Nephron progenitor cell (in vitro differentiated cells): ENCODE measurements at places on chromosomes 11 and 22.
A peak's percentile ranks its signal among the peaks of the same experiment; 100 is the strongest.

DNA sequence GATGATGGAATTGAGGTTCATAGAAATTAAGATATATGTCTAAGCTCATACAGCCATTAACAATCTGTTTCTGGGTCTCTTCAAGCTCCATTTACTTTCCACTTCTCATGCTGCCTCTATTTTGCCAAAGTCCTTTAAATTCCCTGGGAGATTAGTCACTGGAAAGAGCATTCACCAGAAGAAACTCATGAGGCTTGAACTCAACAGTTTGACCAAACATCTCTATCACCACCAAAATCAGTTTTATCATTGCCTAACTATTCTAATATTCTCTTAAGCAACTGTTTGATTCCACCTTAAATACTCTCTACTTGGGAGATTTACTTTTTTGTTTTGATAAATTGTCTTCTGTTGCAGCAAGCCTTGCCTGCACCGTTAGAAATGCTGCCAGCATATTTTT, 881.3 kb downstream of the KCNA4 start:
- DNase-seq = no peak

DNA sequence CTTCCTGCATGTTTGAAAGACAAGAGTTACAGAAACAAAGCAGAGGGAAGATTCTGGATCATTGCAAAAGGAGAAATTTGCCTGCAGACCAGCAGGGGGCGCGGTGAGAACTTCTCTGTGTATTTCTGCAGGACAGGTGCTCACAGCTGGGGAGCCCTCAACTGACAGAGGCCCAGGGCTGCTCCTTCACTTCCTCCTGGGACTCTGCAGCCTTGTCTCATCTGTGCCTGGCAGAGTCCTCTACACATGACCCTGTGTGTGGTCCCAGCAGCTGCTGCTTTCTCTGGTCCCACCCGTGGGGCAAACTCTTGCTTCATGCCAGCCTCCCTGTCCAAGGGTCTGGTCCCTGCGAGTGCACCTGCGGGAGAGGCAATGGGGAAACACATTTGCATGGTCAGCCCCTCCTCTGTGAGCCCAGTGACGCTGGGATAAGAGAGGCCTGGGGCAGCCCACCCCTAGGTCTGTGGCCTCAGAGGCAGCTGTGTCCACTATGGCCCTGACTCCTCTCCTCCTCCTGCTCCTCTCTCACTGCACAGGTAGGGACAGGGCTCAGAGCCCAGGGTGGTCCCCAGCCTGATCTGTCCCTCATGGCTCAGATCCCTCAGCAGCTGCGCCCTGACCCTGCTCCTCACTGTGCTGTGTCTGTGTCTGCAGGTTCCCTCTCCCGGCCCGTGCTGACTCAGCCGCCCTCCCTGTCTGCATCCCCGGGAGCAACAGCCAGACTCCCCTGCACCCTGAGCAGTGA, 43.2 kb upstream of the VPREB1 start:
- DNase-seq = no peak

DNA sequence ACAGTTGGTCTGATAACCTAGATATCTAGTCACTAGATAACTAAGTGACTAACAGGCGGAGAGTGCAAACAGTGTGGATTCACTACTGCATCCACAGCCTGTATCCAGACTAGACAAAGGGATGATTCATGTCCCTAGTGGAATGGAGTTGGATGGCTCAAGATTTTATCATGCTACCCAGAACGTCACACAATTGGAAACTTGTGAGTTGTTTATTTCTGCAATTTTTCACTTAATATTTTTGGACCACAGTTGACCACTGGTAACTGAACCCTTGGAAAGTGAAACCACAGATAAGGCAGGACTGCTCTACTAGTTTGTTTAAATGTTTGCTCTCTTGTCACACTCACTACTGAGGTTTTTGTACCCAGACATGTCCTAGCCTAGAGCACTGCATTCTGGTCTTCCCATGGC, 76.0 kb downstream of the UBASH3B start:
- DNase-seq = no peak

DNA sequence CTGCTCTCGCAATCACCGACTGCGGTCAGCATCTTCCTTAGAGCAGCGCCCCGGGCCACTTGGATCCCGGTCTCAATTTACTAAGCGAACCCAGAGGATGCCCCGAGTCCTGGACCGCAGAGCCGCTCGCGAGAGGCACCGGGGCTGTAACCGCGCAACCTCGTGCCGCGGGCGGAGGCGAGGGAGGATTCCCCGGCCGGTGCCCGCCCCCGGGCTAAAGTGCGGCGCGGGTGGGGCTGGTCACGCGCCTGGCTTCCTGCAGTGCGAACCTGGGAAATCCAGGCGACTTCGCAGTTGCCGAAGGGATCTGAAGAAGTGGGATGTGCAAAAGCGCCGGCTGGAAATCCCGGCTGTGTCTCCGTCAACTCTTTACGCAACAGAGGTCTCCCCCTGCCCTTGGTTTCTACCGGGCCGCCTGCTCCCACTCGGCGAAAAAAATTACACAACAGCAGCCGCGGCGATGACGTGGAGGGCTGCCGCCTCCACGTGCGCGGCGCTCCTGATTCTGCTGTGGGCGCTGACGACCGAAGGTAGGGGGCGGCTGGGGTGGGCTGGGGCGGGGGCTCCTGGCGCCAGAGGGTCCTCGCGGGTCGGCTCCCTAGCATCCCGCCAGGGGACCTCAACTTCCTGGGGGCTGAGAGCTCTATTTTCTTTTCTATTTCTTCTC, at the start of gene NCR3LG1:
Gene NCR3LG1, plus strand, starts transcription at position 291 of the 667 bp plus-strand sequence. Its CDS starts 170 bp downstream, at position 461.
- peak; percentile 51 for DNase-seq

GRCh38 chr11:73963861-73964260, 13.0 kb downstream of the DNAJB13 start:
- DNase-seq = no peak

GRCh38 chr11:130063451-130063850, 6.2 kb upstream of the APLP2 start:
- DNase-seq = no peak
